ENCODE measurements at places on chromosomes 2 and 18.

- DNase-seq, result no peak
Measured at GRCh38 chr18:10659594-10659993, 133.8 kb downstream of the NAPG start.

DNA sequence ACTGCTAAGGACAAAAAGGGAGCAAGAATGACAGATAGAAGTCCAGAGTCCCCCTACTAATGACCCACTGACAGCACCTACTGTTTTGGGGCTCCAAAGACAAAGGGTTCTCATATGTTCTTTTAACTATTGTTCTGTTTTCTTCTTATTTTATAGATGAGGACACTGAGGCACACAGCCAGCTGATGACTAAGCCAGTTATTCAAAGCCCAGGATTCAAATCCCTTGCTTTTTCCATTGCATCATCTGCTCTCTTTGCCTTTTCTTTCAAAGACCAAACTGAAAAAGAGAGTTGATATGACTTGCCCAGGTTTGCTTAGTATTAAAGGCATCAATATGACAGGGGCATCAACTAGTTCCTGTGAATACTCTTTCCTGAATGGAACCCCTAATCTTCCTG lies 299.8 kb downstream of the LRATD1 start:
- DNase-seq, result no peak

DNA sequence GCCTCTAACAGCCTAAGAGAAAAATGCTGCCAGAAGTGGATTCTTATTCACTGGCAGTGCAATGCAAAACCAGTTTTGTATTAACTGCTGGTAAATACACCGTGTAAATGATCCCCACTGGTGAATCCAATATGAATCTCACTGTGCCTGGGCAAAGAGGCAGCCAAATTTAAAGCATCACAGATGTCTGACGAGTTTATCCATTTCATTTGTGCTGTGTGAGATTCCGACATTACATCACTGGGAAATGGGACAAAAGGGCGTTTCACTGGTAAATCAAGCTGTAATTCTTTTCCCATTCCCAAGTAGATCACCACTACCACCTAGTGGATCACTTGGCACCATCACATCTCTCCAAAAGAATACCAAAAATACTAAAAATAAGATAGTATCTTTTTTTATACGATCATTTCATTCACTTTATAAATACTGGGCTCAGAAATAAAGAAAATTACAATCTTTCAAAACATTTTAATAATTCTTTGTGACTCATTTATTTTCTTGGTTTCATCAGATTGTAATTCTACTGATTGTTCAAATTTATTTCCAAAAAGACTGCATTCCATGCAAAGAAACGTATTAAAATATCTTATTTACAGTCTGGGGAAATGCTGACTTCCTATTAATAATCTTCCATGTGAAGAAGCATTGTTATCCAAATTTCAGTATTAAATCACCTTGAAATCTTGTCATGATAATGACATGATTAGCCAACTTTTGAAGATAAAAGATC lies 125.6 kb downstream of the GRB14 start:
- no peak for DNase-seq

DNA sequence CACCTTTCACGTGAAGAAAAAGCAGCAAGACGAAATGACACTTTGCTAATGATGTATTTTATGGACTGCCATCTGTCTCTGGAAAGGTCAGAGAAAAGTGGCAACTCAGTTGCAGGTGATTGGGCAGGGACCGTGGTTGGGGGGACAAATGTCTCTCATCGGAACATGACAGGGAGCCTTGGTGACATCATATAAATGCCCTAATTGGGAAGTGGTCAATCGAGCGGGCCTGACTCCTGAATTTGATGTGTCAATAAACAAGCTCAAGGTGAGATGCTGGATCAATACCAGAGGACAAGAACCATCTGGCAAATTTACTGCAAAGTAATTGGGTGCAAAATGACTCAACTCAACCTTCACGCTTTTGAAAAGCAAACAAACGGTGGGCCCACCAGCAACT lies 151.9 kb upstream of the SKOR2 start:
- DNase-seq, result no peak

- DNase-seq, result no peak
Measured at GRCh38 chr2:62303788-62304187, 107.9 kb downstream of the B3GNT2 start.

DNA sequence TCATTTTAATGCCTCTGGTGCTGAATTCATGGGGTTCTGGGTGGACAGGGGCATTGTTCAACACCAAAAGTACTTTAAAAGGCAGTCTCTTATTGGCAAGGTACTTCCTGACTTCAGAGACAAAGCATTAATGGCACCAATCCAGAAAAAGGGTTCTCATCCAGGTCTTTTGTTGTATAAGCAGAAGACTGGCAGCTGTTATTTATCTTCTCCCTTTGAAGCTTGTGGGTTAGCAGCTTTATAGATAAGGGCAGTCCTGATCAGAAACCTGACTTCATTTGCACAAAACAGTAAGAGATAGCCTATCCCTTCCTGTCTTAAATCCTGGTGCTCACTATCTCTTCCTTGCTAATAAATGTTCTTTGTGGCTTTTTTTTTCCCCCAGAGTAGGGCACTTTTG lies 68.8 kb downstream of the VPS54 start:
- DNase-seq, result no peak

DNA sequence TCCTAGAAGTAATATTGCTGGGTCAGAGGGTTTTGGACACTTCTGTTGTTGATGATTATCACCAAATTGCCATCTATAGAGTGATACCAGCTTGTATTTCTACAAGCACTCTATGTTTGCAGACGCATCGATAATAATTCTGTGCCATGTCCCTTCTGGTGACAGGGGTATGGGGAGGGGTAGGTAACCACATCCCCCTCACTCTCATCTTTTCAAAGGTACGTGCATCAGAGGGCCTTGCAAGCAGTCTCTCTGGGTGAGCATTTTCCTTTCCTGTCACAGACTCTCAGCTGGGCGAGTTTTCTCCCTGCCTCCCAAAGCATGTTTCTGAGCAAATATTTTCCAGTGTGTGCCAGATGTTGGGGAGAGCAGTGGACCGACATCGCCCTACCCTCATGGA lies 98.0 kb downstream of the SMAD7 start:
- no peak for DNase-seq

- no peak for DNase-seq
Measured at GRCh38 chr2:27720004-27720551, 51.4 kb upstream of the MRPL33 start.

GRCh38 chr2:42141687-42142546 lies 27.2 kb upstream of the EML4 start:
- DNase-seq, result no peak

GRCh38 chr18:58447402-58448095 lies 181.3 kb downstream of the ALPK2 start:
- DNase-seq, result no peak

GRCh38 chr18:37582261-37582660 lies 16.7 kb upstream of the CELF4 start:
- DNase-seq, result no peak

DNA sequence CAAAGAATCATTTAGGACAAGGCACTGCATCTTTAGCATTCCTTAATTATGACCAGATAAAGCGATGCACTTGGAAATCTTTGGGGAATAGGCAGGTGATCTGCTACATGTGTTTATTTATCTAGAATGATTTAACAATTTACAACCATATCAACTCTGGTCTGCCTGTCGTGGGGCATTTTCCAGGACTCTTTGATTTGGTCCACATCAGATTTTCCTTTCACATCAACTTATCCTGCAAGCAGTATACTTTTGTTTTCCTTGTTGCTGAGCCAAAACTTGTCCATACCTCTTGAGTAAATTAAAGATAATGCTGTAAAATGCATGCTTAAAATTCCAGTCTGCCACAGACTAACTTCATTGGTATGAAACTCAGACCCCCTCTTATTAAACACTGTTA lies 312.4 kb upstream of the TCF4 start:
- no peak for DNase-seq

GRCh38 chr2:101508636-101509035 lies 33.7 kb upstream of the RFX8 start:
- DNase-seq, result no peak

DNA sequence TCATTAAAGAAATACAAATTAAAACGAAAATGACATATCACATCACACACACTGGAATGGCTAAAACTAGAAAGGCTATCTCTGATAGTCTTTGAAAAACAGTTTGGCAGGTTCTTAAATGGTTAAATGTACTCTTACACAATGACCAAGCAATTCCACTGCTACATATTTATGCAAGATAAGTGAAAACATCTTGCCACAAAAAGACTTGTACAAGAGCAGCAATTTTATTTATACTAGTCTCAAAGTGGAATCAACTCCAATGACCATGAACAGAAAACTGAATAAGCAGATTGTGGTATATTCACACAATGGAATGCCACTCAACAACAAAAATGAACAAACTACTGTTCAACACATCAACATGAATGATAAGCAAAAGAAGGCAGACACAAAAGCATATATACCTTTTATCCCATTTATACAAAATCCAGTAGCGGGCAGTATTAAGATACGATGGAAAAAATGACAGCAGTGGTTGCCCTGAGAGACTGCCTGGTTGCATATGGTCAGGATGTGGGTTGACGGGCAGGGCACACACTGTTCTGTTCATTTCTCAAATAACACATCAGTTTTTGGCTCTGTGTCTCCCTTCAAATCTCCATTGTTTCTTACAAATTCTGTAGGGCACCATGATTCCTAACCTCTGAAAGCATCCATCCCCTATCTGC lies 25.4 kb downstream of the SP100 start:
- DNase-seq, result no peak

GRCh38 chr18:55400590-55401541 lies 187.1 kb downstream of the TCF4 start:
- no peak for DNase-seq

DNA sequence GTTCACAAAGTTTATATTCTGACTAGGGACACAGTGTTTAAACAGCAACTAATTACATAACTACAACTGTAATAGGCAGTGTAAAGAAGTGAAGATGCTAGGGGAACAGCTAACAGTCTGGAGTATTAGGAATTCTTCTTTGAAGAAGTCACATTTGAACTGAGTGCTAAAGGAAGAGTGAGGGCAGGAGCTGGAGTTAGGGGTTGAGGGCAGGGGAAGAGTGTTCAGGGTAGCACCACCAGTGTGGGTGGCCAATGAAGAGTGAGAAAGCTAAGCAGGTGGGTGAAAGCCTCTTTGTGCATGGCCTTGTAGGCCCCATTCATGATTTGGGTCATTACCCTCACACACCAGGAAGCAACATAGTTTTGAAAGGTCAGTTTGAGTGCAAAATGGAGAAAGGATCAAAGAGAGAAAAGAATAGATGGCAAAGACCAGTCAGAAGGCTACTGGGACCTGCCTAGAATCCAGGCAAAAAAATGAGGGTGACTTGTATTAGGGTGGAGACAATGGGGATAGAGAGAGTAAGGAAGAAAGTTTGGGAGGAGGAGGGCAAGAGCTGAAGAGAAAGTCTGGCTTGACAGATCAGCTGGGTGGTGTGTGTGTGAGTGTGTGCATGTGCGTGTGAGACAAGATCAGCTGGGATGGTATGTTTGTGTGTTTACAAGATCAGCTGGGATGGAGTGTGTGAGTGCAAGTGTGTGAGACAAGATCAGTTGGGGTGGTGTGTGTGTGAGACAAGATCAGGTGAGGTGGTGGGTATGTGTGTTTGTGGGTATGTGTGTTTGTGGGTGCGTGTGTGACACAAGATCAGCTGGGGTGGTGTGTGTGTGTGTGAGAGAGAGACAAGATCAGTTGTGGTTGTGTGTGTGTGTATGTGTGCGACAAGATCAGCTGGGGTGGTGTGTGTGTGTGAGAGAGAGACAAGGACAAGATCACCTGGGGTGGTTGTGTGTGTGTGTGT lies 43.6 kb upstream of the AGPS start:
- peak; percentile 16 for DNase-seq

- no peak for DNase-seq
Measured at GRCh38 chr2:5562865-5563264, 129.3 kb upstream of the SOX11 start.

GRCh38 chr2:107556038-107556627 lies 270.6 kb upstream of the RGPD4 start:
- no peak for DNase-seq

GRCh38 chr2:45000341-45000901 lies 8.8 kb downstream of the SIX2 start:
- DNase-seq, result no peak

GRCh38 chr2:63003351-63003750 lies 47.3 kb upstream of the OTX1 start:
- DNase-seq, result no peak

DNA sequence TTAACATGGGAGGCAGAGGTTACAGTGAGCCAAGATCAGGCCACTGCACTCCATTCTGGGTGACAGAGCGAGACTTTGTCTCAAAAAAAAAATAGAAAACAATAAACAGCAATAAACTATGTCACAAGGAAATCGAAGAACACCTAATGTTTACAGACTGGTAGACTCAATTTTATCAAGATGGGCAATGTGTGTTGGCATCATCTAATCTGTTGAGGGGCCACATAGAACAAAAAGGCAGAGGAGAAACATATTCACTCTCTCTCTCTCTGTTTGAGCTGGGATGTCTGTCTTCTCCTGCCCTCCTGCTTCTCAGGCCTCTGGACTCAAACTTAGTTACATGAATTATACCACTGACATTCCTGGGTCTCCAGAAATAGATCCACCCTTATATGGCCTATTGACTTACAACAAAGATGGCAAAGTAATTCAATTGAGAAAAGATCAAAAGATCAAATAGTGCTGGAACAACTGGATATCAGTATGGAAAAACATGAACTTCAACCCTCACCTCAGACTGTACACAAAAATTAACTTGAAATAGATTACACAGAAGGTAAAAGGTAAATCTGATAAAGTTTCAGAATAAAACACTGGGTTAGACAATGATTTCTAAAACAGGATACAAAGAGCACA lies 703.8 kb upstream of the CRIM1 start:
- no peak for DNase-seq

GRCh38 chr2:165294912-165295311 lies 55.7 kb downstream of the SCN2A start:
- no peak for DNase-seq

DNA sequence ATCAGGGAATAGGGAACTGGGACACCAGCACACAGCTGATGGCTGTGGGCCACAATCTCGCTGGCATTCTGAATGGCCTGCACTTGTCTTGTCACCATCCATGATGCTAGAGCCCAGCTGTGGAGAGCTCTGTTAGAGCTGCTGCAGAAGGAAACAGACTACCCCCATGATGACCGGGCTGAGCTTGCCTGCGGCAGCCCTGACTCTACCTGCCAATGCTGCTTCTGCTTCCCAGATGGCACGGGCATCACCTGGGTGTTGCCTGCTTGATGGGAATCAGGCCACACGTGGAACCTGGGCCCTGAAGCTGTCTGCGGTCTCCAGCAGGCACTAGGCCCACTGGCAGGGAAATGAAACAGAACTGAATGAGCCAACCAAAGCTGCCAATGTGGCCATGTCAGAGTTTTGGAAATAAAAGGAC lies 11.2 kb upstream of the DAW1 start:
- no peak for DNase-seq

DNA sequence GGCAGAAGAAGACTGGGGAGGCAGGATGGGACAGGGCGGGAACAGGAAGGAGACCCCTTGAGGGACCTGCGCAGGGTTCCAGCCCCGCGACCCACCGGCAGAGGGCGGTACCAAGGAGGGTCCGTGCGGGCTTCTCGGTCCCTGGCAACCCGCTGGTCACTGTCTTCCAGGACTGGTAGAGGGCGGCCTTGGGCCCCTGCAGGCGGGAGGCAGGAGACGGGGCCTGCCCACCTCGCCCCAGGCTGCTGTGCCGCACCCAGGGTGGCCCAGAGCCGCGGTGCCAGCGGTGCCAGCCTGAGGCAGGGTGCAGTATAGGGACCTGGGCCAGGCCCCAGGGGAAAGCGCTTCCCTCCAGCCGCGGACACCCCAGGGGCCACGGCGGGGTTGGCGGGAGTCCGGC lies 34.5 kb downstream of the NEURL3 start:
- peak; percentile 82 for DNase-seq

- DNase-seq, result no peak
Measured at GRCh38 chr2:229519655-229520430, 194.5 kb downstream of the DNER start.

GRCh38 chr18:54089749-54090459 lies 134.6 kb downstream of the MBD2 start:
- DNase-seq, result no peak
